ENCODE measurements at places on chromosomes 7 and 10.

DNA sequence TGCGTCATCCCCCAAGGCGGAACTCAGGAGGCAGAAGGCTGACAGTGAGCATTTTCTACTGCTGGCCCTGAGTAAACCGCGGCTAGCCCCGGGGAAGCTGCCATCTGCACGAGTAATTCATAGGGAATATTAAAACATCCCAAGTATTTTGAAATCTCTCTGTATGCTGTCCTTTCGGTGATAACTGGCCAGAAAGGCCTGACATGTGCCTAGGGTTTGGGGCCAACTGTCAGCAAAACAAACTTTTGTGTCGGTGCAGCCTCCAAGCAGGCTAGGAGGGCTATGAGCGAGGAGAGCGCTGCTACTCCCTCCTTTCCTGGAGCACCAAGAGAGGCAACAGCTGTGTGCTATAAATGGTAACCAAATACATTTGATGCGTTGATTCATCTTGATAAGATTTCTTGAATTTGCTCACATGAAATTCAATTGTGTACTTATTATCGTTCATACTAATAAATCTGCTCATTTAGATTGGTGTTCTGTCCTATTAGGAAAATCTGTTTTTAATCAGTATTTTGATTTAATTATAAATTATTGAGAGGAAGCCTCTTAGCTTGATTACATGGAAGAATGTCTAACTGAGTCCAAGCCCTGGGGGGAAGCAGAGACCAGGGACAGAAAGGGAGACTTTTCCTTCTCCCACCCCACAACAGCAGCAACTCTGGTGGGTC is 124.4 kb upstream of the NPS start:
- H3K4me3 ChIP-seq, result no peak overlapping the region
- no peak overlapping the region for H3K27ac ChIP-seq
- H3K36me3 ChIP-seq, result peaks cover 35% of the 10 kb centered on the region
- no peak for DNase-seq
- no peaks in the 10 kb centered on the region for H3K27me3 ChIP-seq

DNA sequence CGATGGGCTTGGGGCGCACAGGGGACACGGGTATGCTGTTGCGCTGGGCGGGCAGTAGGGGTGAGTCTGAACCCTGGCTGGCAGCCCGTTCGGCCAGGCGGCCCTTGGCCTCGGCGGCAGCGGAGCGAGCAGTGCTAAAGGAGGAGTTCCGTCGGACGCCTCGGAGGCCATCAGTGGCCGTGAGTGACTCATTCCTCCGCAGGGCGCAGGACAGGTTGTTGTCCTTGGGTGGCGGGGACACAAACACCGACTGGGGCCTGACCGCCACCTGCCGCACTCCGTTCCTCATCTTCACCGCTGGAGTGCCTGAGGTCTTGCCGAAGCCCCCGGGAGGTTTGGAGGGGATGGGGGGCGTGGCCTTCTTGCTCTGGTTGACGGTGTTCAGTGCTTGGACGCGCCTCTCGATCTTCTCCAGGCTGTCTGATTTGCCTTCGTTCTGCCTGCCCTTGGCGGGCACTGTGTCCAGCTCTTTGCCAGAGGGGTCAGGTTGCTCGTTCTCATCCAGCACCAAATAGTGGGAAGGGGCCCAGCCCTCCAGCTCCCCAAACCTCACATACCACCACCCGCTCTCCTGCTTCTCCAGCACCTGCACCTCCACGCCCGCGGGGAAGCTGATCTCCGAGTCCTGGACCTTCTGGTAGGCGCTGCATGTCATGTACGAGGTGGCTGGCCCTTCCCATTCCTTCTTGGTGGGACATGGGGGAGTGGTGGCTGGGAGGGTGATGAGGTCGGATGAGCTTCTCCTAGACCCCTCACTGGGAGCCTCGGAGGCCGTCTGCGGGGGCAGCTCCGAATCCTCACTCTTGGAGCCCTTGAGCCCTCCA is 108.7 kb downstream of the NEURL1 start:
- no peak for DNase-seq
- peaks cover 12% of the 10 kb centered on the region for H3K4me1 ChIP-seq
- no peaks in the 10 kb centered on the region for H3K27me3 ChIP-seq
- no peak overlapping the region for H3K27ac ChIP-seq

DNA sequence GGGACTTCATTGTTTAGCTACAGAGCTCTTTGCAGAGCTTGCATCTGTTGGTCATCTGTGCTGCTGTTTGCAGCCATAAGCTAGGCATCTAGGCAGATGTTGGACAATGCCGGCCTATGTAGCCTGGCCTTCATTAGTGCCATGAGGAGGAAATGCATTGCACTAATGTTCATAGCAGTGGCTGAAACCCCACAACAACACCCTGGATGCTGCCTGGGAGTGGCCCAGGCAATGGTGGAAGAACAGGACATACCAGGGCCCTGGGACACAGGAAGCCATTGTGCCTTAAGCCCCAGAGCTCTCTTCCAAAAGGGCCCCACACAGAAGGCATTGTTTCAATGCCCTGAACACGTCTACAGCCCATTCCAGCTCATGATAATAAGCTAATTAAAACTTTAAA is 131.5 kb upstream of the LYZL1 start:
- DNase-seq, result no peak
- H3K4me1 ChIP-seq, result peaks cover 32% of the 10 kb centered on the region
- no peaks in the 10 kb centered on the region for H3K27me3 ChIP-seq
- no peak overlapping the region for H3K27ac ChIP-seq

DNA sequence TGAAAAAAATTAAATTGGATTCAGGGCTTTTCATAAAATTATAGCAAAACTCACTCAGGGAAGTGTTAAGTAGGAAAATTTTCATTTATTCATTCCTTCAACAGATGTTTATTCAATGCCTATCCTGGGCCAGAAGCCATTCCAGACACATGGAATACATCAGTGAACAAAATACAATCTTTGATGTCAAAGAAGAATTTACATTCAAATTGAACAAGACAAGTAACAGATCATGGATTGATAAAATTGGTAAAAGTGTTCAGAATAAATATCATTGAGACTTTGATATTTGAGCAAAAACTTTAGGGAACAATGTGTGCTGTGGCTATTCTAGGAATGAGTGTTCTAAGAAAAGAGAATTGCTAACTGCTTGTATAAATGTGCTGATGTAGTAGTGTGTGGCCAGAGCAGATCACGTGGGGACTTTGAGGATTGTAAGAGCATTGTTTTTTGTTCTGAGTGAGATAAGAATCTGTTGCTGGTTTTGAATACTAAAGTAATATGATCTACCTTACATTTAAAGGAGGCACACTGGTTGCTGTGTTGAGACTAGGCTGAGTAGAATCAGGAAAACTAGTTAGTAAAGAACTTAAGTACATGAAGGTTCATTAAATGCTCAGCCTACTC is 957.2 kb downstream of the PCDH15 start:
- no peak for DNase-seq
- no peaks in the 10 kb centered on the region for H3K27me3 ChIP-seq
- H3K36me3 ChIP-seq, result peaks cover 24% of the 10 kb centered on the region
- H3K27ac ChIP-seq, result peak overlapping the region; percentile 84
- H3K4me1 ChIP-seq, result peaks cover 38% of the 10 kb centered on the region
- no peak overlapping the region for H3K4me3 ChIP-seq

- no peak overlapping the region for H3K4me3 ChIP-seq
- H3K27ac ChIP-seq, result no peak overlapping the region
- H3K27me3 ChIP-seq, result no peaks in the 10 kb centered on the region
- H3K4me1 ChIP-seq, result peaks cover 2% of the 10 kb centered on the region
- H3K36me3 ChIP-seq, result peaks cover 5% of the 10 kb centered on the region
Measured at GRCh38 chr10:74641659-74642058, 184.7 kb upstream of the KAT6B start.

DNA sequence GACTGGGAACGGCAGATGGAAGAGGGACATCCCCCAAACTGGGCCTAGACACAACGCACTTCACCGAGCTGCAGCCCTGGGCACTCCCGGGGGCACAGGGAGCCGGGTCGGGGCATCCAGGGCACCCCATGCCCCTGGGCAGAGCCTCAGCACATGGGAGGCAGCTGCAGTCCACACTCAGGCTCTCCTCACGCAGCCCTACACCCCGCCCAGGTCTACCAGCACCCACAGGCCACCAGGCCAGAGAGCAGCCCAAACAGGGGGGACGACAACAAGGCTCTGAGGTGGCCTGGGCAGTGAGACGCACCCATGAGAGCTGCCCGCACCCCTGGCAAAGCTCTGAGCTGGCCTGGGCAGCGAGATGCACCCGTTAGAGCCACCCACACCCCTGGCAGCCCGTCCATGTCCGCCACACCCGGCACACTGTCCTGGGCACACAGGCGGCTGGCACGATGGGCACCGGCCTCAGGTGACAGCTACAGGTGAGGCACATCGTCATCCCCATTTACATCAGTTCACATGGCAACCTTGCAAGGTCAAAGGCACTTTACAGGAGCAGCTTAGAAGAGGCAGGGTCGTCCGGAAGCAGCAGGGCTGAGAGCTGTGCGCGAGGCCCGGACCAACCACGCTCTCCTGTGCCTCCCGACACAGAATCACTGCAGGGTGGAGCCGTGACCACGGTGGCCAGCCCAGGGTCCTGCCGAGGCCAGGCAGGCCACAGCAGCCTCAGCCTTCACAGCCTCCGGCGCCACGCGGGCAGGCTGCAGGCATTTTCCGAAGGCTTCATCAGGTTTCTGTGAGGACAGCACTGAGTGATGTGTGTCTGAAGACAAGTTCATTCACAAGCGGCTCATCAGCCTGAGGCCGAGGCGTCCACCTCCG is 228.6 kb downstream of the MAD1L1 start:
- H3K27me3 ChIP-seq, result no peaks in the 10 kb centered on the region
- peak; percentile 36 for DNase-seq
- H3K36me3 ChIP-seq, result no peaks in the 10 kb centered on the region
- peaks cover 5% of the 10 kb centered on the region for H3K4me1 ChIP-seq
- H3K27ac ChIP-seq, result no peak overlapping the region

DNA sequence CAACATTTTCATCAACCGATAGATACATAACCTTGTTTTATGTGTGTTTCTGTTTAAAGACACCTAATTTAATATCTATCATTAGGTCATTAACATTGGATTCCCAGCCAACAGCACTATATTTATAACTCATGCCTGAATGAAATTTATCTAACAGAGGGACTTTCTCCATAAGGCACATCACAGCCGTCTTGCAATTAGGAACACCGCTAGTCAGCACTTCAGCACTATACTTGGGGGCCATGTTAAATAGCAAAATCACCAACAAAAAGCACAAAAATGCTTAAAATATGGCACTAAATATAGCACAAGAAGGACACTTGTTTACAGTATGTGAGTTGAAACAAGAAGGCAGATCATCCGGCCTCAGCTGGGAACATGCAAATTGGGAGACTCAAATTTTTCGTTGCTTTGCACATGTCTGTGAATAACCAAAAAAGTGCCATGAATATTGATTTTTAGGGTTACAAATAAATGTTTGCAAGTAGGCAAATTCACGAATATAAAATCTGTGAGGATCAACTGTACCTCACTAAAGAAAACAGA is 51.0 kb downstream of the TLL2 start:
- peaks cover 42% of the 10 kb centered on the region for H3K27me3 ChIP-seq
- no peaks in the 10 kb centered on the region for H3K36me3 ChIP-seq
- H3K4me1 ChIP-seq, result peaks cover 2% of the 10 kb centered on the region

DNA sequence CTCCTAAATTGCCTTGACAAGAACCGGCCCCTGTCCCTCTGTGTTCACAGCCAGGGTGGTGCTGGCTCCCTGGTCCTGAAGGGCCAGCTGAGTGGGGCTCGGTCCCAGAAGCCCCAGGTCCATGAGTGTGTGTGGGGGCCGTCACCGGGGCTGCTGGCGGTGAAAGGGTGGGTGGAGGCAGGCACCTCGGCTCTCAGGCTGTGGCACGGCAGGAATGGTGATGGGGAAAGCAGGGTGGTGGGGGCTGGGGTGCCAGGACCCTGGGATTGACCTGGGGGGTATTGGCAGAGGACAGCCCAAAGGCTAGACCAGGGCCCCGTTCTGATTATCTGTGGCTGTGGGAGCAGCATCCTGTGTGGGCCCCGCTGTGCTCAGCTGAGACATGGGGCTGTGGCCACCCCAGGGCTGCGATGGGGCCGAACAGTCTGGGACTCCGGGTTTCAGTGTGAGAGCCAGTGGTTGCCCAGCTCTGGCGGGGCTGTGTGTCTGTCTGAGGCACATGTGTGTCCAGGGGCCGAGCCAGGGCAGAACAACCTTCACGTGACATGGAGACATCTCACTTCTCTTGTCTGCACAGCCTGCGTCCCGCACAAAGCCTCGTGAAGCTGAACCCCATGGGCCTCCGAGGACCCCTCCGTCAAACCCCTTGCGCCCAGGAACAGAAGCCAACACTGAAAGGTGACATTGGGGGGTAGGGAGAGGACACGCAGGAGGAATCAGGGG is 144.2 kb downstream of the ELFN1 start:
- H3K27me3 ChIP-seq, result peaks cover 12% of the 10 kb centered on the region
- H3K36me3 ChIP-seq, result no peaks in the 10 kb centered on the region
- peaks cover 24% of the 10 kb centered on the region for H3K4me1 ChIP-seq

DNA sequence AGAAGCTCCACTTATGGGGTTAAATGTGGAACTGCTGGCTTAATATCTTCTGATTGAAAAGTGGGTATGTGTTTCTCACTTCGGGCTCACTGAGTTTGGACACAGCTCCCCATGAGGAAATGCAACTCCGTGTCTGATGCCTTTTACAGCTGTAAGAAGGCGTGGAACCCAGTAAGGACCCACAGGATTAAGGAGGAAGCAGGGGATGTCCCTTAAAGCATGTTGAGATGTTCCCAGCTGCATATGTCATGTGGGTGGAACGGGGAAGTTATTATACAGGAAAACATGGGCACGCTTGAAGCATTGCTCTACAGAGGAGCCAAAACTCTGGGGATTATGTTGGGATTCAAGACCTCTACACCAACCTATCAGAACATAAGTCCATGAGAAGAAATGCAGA is 224.4 kb downstream of the NEBL start:
- H3K27me3 ChIP-seq, result no peaks in the 10 kb centered on the region
- H3K27ac ChIP-seq, result no peak overlapping the region
- no peak for DNase-seq
- peaks cover 55% of the 10 kb centered on the region for H3K4me1 ChIP-seq
- H3K4me3 ChIP-seq, result no peak overlapping the region
- no peaks in the 10 kb centered on the region for H3K36me3 ChIP-seq

DNA sequence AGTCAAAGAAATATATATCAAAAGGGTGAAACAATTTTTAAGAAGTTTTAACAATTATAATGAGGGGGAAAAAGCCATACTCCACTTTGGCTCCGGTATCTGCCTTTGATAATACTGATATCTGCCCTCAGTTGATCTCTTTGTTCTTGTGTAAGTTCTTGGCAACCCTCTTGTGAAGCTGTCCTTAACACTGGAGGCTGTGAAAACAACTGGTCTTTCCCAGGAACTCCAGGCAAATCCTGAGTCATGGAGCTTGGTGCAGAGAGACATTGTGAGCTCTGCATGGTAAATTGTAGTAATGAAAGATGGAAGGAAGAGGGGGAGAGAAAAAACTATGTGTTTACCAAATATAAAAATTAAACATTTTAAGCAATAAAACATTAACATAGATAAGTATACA is 11.9 kb upstream of the ERVW-1 start:
- no peaks in the 10 kb centered on the region for H3K4me1 ChIP-seq
- H3K4me3 ChIP-seq, result no peak overlapping the region
- no peak for DNase-seq
- H3K27ac ChIP-seq, result no peak overlapping the region
- H3K36me3 ChIP-seq, result peaks cover 30% of the 10 kb centered on the region
